Mucosa of descending colon (tissue), 3 donors: ENCODE measurements at places on chromosomes 3 and 15. TPM values are rescaled to one million over a fixed set of nuclear protein-coding genes. Genes with fewer than 3 reads are reported as not detected.

DNA sequence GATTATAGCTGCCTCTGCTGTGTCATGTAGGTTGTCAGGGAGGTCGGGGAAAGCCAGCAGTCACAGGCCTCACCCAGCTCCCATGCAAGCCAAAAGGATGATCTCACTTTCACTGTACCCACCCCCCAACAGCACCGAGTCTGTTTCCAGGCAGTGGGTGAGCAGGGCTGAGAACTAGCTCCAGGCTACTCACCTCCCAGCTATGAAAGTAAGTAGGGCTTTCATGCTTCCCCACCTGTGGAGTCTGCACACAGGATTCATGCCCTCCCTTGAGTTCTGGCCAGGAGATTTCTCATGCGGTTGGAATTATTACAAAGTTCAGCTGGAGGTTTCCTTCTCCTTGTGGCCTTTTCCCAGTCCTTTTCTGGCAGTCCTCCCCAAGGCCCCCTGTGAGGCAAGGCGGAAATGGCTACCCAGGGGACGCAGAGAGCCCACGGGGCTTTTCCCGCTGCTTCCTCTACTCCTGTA is 356.2 kb downstream of the SV2B start:
- no peak for DNase-seq

DNA sequence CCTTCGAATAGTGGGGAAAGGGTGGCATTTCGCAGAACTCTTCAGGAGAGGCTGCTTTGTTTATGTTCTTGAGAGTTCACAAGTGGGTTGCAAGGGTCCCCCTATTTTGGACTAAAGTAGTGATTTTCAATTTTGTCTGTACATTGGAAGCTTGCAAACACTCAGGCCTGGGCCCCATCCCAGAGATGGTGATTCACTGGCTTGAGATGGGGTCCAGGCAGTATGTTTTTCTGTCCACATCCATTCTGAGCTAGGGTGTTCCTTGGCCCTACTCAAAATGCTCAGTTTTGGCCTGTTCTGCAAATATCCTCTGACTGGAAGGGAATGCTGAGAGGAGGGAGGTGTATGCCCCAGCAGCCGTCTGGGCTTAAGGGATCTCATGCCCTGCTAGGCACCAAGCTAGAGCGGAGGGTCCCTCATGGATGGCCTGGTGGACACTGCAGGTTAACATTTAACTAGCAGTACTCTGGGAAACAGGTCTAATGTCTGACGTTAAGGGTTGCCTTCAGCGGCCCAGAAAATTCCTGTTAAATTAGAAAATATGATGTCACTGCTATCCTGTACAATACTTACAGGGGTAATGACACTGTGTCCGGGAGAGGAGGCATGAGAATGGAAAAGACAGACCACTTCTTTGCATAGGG is 181.4 kb downstream of the OPA1 start:
- no peak for DNase-seq

GRCh38 chr15:69451951-69452691 is 497 bp upstream of the RPLP1 start:
- DNase-seq, result no peak

- peak; percentile 50 for DNase-seq
These were observed 46.9 kb downstream of the SFMBT1 start for GRCh38 chr3:52998771-52999513.

GRCh38 chr3:165254812-165255211 is 58.6 kb upstream of the SLITRK3 start:
- no peak for DNase-seq

DNA sequence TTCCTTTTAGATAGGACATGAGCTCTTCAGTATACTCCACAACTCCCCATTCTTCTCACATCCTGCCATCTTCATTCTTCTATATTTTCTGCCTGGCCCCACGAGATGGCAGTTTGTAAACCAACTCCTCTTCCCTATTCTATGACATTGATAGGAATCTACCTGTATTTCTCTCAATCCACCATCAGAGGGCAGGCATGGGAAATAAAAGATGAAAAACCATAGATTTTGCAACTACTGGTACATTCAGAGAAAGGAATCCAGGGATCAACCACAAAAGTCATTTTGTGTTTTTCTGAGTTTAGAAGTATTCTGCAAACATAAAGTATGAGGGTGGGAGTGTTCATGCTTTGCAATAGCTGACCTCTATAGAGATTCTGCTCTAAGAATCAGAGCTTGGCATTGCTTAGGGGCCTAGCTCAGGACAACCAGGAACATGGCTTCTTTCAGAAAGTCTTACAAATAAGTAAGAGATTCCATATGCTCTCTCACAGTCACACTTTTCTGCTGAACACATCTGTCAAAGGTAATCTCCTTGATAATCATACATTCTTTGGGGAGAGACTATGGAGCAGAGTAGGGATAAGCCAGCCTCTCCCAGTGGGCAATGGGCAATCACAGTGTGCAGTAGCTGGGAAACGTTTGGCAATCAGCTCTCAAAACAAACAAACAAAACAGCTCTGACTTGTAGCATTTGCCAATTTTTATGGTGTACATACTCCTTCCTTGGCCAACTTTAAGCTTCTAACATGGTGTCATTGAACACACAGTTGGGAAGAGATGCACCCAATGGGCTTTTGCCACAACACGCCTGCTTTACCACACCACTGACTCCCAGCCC is 43.1 kb upstream of the SLC25A36 start:
- peak; percentile 45 for DNase-seq

- no peak for DNase-seq
These were observed 105.9 kb downstream of the DNAJB8 start for GRCh38 chr3:128360705-128361271.

- DNase-seq, result no peak
These were observed 29.5 kb downstream of the PDE8A start for GRCh38 chr15:85011160-85011571.

- DNase-seq, result no peak
These were observed 311.3 kb downstream of the PLCL2 start for GRCh38 chr3:17195856-17196604.

- no peak for DNase-seq
These were observed 6.7 kb upstream of the SEC13 start for GRCh38 chr3:10327592-10327991.

GRCh38 chr15:28286031-28286430 is 35.9 kb downstream of the HERC2 start:
- DNase-seq, result no peak

The KCNMB2 gene
- not detected for total RNA-seq

The KCNH8 gene
- 1.0 TPM for total RNA-seq

The VPS18 gene
- 14.1 TPM for total RNA-seq
